ENCODE measurements at places on chromosomes 13 and 19.
A peak's percentile ranks its signal among the peaks of the same experiment; 100 is the strongest.

DNA sequence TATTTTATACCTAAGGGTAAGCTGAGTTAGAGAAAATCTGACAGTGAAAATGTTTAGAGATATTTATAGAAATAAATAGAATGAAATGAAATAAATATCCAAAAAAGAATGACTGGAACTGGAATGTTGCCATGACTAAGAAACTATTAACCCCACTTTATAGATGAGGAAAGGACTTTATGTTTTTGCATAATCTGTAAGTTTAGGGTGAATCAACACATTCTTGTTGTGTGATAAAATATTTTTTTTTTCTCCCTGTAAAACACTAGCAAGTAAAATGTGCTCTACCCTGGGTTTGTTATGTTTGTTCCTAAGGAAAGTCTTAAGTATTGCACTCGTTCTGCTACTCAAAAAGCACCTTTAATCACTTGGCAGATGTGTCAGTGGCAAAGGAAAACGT, 83.8 kb upstream of the KL start:
- DNase-seq: no peak

GRCh38 chr19:33629826-33630375, 8.1 kb downstream of the CHST8 start:
- no peak for DNase-seq

DNA sequence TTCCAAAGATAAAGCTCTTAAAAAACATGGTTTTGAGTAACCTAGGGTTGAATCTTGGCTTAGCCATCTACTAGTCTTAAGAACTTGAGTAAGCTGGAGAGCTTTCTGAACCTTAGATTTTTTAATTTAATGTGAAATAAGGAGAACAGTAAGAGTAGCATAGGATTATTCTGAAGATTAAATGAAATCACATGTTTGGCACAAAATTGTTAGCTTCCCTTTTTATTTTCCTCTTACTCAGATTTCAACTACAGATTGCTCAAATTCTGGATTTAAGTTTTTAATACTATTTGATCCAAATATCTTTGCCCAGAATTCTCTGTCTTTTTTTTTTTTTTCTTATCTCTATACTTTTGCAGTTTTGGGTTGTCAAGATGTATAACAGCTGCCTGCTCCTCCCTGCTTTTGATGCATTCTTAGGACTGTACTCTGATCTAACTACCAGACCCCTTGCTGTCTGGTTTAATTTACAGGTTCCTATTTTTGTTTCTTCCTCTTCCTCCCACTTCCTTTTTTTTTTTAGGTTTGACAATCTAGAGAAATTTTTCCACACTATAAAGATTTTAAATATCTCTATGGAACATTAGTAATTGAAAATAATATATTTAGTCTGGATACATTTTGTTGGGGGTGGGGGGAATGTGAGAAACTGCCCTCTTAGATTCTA, 12.3 kb downstream of the POMP start:
- no peak for DNase-seq

DNA sequence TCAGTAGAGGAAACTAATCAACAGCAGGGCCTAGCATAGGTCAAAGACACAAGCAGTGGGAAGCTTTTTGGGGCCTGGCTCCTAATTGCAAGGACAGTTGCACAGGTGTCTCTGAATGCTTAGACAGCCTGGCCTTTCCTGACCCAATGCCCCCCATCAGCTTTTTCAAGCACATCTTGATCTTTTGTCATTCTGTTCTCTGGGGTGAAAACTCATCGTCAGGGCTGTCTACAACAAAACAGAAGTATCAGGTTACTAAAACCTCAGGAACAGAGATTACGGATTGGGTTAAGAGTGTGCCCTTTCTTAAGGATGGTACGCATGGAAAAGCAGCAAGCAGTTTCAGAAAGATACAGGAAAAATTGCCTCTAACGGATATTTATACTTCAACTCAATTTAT, 8.3 kb upstream of the ZNF254 start:
- DNase-seq: no peak

DNA sequence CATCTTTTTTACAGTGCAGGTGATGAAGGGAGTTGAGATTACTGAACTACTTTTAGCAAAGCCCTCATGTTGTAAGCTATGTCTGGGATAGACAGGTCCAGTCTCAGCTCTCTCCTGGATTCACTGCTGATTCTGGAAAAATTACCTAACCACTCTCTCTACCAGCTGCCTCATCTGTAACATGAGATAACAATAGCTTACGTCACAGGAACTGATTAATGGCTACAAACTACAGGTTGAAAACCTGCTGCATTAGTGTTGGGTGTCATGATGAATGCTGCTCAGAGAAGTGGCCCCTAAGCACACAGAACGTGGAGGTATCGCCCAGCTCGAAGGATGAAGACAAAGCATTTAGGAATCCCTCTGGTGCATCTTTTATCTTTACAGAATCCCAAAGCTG, 277.8 kb downstream of the ABCC4 start:
- DNase-seq: no peak

GRCh38 chr13:29648760-29649159, 53.3 kb upstream of the SLC7A1 start:
- DNase-seq: no peak

GRCh38 chr13:27691207-27691606, 69.5 kb downstream of the POLR1D start:
- no peak for DNase-seq

GRCh38 chr13:109517517-109517916, 268.9 kb downstream of the IRS2 start:
- no peak for DNase-seq

- no peak for DNase-seq
These were observed 7.2 kb downstream of the MED29 start for GRCh38 chr19:39398297-39398864.

GRCh38 chr13:99299256-99299919, 7.8 kb downstream of the GPR183 start:
- DNase-seq: no peak

- no peak for DNase-seq
These were observed 192.9 kb downstream of the PDS5B start for GRCh38 chr13:32779119-32779518.

- no peak for DNase-seq
These were observed 96.3 kb downstream of the EPSTI1 start for GRCh38 chr13:42895776-42896175.

- DNase-seq: no peak
These were observed 140.4 kb downstream of the LMO7 start for GRCh38 chr13:75776550-75776949.

- DNase-seq: no peak
These were observed 10.6 kb upstream of the ZNF649 start for GRCh38 chr19:51915324-51915867.

GRCh38 chr19:8592231-8593009, 15.2 kb upstream of the MYO1F start:
- peak; percentile 100 for DNase-seq

DNA sequence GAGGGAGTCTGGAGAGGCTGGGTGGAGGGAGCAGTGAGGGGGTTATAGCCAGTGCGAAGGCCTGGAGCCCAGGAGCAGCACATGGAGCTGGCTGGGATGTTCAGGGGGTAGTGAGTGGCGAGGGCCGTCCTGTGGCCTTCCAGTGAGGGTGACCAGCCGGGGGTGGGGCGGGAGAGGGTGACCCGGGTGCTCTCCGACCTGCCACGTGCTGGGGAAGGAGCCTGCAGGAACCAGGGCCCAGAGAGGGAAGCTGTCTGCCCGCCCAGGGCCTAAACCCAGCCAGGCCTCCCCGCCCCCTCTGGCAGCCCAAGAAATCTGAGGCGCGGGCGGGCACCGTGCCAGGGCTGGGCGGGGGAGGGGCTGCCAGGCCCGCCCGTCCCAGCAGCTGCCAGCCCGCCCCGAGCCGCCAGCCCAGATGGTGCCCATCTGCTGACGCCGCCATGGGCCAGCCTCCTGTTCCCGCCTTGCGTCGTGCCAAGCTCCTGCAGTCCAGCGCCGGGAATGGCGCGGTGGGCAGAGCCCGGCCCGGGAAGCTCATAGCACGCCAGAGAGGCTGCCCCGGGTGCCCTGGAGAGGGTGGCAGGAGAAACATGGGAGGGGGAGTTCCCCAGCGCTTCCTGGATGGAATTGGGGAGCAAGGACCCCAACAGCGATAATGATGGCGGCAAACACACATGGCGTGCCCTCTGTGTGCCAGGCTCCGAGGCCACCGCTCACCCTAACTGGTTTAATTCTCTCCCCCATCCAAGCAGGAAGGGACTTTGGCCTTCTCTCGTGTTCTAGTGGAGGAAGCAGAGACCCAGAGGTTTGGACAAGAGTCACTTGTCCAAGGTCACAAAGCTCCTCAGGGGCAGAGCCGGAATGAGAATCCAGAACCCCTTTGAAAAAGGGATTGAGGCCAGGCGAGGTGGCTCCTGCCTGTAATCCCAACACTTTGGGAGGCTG, 21.5 kb downstream of the NFIC start:
- DNase-seq: no peak

- no peak for DNase-seq
These were observed 50.5 kb downstream of the STARD13 start for GRCh38 chr13:33235078-33235477.

GRCh38 chr13:29543230-29544215, 52.0 kb downstream of the SLC7A1 start:
- no peak for DNase-seq

- DNase-seq: no peak
These were observed 223.6 kb downstream of the FOXO1 start for GRCh38 chr13:40442826-40443225.

- no peak for DNase-seq
These were observed 59.1 kb upstream of the TNFRSF19 start for GRCh38 chr13:23510979-23511735.

- no peak for DNase-seq
These were observed 12.1 kb downstream of the SLC5A5 start for GRCh38 chr19:17883627-17884410.

- DNase-seq: no peak
These were observed 67.1 kb downstream of the KDM4B start for GRCh38 chr19:5035793-5036697.

- no peak for DNase-seq
These were observed 33.3 kb upstream of the SPATA13 start for GRCh38 chr13:24127116-24127631.

- DNase-seq: no peak
These were observed 39.1 kb downstream of the ACTN4 start for GRCh38 chr19:38686530-38686888.

- DNase-seq: no peak
These were observed 86.4 kb downstream of the EFNB2 start for GRCh38 chr13:106449096-106449495.

GRCh38 chr13:97219226-97219625, 2.9 kb upstream of the MBNL2 start:
- DNase-seq: no peak

GRCh38 chr13:41693434-41693833, 236.1 kb downstream of the RGCC start:
- no peak for DNase-seq

All from mesothelial cell of epicardium (in vitro differentiated cells).